ENCODE measurements at places on chromosomes 5 and 9.

DNA sequence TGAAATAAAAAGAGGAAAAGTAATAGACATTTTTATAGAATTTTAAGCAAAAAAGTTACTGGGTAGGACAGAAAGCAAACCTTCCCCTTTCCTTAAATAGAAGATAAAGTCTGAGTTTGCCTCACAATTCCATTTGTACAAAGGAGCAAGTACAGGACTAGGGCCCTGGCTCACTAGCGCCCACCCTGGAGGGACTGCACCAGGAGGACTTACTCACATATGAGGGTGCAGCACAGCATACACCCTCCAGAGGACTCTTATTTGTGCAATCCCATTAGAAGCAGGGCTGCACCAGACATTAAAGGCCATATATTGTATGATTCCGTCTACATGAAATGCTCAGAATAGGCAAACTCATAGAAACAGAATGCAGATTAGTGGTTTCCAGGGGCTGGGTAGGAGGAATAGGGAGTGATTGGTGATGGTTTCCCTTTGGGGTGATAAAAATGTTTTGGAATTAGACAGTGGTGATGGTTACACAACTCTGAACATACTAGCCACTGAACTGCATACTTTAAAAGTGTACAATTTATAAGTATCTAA, 4.5 kb downstream of the REEP5 start:
- DNase-seq, result no peak

GRCh38 chr5:38018016-38018415, 178.2 kb upstream of the GDNF start:
- DNase-seq, result no peak

- no peak for DNase-seq
Observed at GRCh38 chr5:139925216-139925562, 117.9 kb downstream of the NRG2 start.

- DNase-seq, result no peak
Observed at GRCh38 chr9:130466537-130467217, 21.9 kb downstream of the ASS1 start.

GRCh38 chr5:95864944-95865504, 42.5 kb upstream of the GLRX start:
- DNase-seq, result no peak

- no peak for DNase-seq
Observed at GRCh38 chr5:160720822-160721221, 131.2 kb downstream of the ATP10B start.

All from CD4-positive, alpha-beta T cell treated with Interferon gamma for 1 hour (primary cell).